ENCODE measurements at places on chromosomes 7 and 10.

GRCh38 chr10:30694518-30695228, 65.1 kb upstream of the LYZL2 start:
- no peak for DNase-seq

DNA sequence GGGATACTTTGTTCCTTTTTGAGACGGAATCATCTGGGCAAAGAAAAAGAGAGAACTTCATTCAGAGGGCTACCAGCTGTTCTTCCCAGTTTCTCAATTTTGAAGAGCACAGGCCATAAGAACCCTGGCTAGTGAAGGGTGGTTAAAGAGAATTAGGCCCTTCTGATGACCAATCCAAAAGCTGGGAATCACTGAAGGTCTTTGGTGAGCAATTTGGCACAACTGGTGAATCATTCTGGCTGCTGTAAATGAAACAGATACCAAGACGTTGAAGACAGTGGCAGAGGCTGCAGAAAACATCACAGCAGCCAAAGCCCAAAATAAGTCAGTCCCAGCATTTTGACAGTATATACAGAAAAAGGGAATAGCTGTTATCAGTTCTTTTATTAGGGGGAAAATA, 5.1 kb downstream of the RAPGEF5 start:
- DNase-seq, result no peak

- no peak for DNase-seq
These were observed 23.8 kb downstream of the CHST15 start for GRCh38 chr10:124069341-124070264.

GRCh38 chr7:159125104-159125954, 19.3 kb downstream of the VIPR2 start:
- no peak for DNase-seq

DNA sequence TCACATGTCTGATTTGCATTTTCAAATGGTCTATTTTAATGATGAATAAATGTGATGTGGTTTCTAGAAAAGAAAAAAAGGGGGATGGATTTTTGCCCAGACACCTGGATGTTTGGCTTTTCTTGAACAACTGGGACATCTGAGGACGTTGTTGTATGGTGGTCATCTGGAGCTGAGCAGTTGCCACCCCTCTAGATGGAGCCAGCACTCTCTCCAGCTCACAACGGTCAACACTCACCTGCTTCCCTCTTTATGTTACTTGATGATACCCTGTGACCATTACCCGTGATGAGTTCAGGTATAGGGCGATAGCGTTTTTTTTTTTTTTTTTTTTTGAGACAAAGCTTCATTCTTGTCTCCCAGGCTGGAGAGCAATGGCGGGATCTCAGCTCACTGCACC, 30.1 kb upstream of the PAXIP1 start:
- DNase-seq, result no peak

GRCh38 chr7:155942226-155942950, 130.1 kb upstream of the SHH start:
- no peak for DNase-seq

DNA sequence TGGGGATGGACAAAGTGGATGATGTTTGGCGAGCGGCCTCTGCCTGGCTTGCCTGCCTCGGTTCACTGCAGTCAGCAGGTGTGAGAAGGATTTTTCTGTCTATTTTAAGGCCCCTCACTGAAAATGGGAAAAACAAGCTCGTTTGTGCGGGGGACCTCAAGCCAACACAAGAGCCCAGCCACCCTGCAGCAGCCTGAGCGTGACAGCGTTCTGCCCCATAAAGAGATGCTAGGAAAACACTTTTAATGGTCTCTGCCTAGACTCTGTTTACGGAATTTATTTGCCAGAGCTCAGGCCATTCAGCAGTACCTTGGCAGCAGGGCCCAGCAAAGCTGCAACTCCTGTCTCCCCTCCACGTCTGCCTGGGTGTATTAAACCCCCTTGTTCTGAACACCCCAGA, 131.7 kb downstream of the GRK5 start:
- DNase-seq, result no peak

- no peak for DNase-seq
These were observed 274.6 kb upstream of the KLF6 start for GRCh38 chr10:4059471-4060138.

- no peak for DNase-seq
These were observed 5.4 kb downstream of the VGF start for GRCh38 chr7:101159696-101160674.

DNA sequence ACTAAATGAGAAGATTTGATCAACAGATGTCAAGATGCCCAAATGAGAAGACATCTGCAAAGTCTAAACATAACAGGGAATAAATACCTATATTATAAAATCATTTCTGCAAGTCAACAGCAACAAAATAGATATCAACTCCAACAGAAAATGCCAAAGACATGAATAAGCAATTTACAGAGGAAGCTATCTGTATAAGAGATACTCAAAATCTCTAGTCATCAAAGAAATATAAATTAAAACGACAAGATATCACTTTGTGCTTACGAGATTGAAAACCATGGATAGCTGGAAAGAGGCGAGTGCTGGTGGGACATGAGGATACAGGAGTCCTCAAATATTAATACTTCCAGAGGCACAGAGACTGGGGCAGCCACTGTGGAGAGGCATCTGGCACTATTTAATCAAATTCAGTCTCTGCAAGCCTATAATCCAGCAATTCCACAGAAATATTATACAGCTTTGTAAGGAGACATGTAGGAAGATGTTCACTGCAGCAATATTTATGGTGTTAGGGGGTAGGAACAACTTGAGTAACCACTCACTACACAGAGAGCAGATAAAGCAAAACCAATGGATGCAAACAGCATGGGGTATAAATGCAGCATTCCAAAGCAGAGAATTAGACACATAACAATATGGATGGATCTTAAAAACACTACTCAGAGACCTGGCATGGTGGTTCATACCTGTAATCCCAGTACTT, 4.8 kb downstream of the DNMBP start:
- no peak for DNase-seq

GRCh38 chr10:124362568-124362967, 56.2 kb downstream of the OAT start:
- DNase-seq, result no peak

DNA sequence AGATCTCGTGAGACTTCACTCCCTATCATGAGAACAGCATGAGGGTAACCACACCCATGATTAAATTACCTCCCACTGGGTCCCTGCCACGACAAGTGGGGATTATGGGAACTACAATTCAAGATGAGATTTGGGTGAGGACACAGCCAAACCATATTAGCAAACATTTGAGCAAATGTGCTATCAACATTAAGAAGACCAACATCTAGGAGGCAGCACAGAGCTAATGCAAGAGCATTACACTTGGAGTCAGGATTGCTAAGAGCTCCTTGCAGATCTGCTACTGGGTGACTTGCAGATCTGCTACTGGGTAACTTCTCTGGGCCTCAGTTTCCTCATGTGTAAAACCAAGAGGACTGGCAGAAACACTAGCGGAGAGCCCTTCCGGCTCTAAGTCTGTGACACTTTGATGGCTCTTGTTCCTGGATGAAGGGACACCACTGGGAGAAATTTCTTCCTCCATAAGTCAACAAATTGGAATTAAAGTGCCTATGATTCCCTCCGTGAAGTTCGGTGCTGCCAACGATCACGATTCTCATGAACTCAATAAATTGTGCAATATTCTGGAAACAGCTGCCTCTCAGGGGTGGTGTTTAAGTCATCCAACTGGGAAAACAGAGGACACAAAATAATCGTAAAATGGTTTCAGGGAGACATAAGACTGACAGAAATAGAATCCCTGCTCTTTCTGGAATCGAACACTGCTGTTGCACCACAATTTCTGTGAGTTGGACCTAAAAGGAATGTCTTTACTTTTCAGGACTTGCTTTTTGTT, 115.8 kb upstream of the ITGB1 start:
- DNase-seq, result no peak

GRCh38 chr10:5666008-5666840, at the start of gene ASB13:
Gene ASB13 (minus strand): TSS chr10:5666595. CDS start chr10:5666551, 44 bp downstream.
- no peak for DNase-seq

DNA sequence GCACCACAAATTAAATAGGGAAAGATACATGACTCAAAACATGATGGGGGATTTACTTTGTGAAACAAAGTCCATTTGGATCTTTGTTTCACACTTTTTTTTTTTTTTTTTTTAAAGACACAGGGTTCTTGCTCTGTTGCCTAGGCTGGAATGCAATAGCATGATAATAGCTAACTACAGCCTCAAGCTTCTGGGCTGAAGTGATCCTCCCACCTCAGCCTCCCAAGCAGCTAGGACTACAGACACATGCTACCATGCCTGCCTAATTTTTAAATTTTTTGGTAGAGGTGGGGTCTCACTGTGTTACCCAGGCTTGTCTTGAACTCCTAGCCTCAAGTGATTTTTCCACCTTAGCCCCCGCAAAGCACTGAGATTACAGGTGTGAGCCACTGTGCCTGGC, 172.6 kb upstream of the KLF14 start:
- no peak for DNase-seq

DNA sequence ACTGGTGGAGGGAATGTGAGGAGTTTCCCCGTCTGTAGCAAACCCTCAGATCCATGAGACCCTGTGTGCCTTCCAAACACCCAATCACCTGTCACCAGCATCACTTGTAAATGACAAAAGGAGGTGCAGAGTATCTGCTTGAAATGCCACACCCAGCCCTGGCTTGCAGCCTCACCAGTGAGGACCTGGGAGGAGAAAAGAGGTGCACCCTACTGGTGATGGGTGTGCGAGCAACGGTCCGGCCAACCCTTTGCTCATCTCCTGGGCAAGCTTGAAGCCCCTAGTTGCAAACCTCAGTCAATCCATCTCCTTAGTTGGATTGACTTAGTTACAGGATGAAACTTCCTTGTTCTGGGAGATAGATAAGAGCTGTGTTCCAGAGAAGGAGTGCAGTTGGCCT, 62.4 kb upstream of the WAPL start:
- peak; percentile 36 for DNase-seq

DNA sequence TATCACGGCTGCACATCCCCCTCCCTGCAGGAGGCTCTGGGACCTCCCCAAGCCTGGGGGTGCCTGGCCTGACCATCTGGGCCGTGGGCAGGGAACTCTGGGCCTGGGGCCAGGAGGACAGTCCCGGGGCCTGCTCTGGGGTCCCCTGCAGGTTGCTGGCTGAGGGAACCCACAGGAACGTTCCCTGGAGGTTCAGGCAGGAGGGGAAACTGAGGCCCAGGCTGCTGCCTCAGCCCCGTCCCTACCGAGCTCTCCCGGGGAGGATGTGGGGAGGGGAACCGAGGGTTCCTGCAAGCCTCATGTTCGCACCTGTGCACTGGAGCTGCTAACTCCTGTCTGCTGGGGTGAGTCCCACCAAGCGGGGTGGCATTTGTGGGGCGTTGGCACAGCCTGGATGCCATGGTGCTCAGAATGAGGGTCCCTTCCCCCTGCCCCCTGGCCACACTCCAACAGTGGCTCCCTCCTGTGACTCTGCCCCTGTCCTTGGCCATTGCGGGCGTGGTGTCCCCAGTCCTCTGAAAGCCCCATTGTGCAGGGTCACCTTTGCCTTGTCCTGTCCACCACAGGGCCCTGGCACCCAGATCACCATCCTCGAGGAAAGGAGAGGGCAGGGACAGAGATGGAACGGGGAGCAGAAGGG, 9.4 kb downstream of the ELFN1 start:
- DNase-seq, result no peak

DNA sequence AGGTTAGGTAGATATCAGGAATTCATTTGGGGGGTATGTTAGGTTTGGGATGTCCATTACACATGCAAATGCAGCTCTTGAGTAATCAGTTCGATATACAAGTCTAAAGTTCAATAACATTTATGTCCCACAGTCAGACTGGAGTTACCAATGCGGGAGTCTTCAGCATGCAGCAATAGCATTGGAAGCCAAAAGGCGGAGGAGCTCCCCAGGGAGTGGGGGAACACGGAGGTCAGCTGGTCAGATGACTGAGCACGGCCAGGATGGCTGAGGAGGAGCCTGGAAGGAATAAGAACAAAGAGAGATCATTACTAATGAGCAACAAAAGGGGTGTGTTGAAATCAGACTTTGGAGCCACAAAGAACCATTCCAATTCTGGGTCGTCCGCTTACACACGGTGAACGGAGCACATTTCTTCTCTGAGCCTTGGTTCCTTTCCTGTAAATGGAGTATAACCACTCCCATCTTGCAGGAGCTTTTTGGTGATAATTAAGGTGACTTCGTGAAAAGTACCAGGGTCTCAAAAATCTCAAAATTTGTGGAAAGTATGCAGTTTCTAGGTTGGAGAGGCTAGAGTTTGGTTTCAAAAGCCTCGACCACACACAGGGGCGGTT, 478 bp upstream of the ZNF22 start:
- no peak for DNase-seq

DNA sequence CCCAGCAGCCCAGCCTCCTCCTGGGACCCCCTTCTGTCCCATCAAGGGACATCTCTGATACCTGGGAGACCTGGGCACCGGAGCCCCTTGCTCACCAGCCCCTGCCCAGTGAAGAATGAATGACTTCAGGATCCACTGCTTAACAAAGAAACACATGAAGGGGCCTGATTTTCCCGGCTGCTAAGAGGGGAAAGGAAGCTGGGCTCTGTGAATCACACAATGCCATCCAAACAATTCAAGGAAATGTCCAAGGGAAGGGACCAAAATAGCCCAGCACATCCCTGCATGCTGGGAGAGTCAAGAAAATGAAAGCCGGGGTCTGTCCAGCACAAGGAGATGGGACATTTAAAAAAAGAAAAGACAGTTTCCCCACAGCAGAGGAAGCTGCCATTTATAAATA, 128.7 kb upstream of the JCAD start:
- DNase-seq, result no peak

GRCh38 chr7:141652691-141653090, 49.3 kb downstream of the DENND11 start:
- no peak for DNase-seq

- no peak for DNase-seq
These were observed 107.3 kb upstream of the NANOS1 start for GRCh38 chr10:118922226-118922625.

Measured in GM19239 (cell line).